Amygdala (tissue), 56 donors: ENCODE measurements at places on chromosomes 13 and 19.

GRCh38 chr13:26502826-26503225 is 54.7 kb upstream of the WASF3 start:
- DNase-seq = no peak

GRCh38 chr19:40650749-40651305 is 39.6 kb downstream of the NUMBL start:
- DNase-seq = no peak

- no peak for DNase-seq
These were observed 133.9 kb downstream of the AKAP11 start for GRCh38 chr13:42405665-42406390.

DNA sequence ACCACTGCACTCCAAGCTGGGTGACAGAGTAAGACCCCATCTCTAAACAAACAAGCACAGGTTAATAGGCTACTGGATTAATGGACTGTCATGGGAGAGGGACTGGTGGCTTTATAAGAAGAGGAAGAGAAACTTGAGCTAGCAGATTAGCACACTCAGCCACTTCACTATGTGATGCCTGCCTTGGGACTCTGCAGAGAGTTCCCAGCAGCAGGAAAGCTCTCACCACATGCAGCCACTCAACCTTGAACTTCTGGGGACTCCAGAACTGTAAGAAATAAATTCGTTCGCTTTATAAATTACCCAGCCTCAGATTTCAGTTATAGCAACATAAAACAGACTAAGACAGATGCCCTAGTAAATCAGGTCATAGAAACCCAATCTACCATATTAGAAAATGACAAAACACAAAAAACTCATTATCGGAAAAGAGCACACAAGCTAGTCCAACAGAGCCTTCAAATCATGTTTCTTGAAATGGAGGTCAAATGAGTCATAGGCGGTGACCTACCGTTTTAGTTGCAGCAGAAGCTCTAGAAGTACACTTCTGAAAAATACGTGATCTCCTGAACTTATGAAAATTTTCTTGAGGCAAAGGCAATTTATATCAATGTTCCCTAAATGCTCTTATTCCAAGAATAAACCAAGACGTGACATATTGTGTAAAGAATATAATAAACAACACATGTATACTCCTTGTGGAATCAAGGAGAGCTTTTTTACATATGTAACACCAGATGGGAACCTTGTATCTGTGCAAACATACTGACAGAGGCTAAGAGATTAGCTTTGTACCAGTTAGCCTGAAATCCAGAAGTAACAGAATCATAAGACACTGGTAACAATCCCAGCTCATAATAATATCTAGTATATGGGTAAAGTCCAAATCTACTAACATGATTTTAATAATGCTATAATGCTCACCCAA is 340.9 kb upstream of the SGCG start:
- DNase-seq = no peak

GRCh38 chr19:58559275-58560006 is 1.0 kb upstream of the UBE2M start:
- no peak for DNase-seq

DNA sequence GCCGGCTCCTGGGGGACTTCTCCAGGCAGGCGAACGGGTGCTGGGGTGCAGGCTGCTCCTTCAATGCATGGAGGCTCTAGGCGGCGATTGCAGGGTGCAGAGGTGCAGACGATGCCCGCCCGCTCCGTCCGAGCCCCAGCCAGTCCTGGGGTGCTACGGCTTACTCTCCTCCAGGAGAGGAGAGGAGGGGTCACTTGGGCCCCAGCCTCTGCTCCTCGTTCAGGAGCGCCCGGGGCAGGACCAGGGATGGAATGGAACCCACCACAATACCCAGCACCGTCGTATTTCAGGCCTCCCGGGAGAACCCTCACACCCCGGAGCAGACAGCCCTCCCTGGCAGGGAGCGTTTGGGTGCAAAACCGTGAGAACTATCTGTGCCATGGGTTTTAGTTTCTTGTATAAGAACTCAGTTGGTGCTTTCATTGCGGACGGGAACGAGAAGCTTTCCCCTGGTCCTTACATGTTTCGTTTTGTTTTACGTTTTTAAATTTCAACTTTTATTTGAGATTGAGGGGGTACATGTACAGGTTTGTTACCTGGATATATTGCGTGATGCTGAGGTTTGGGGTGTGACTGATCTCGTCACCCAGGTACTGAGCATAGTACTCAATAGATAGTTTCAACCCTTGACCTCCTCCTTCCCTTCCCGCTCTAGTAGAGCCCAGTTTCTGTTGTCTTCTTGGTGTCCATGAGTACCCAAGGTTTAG is 46.8 kb downstream of the ARHGEF18 start:
- DNase-seq = no peak

DNA sequence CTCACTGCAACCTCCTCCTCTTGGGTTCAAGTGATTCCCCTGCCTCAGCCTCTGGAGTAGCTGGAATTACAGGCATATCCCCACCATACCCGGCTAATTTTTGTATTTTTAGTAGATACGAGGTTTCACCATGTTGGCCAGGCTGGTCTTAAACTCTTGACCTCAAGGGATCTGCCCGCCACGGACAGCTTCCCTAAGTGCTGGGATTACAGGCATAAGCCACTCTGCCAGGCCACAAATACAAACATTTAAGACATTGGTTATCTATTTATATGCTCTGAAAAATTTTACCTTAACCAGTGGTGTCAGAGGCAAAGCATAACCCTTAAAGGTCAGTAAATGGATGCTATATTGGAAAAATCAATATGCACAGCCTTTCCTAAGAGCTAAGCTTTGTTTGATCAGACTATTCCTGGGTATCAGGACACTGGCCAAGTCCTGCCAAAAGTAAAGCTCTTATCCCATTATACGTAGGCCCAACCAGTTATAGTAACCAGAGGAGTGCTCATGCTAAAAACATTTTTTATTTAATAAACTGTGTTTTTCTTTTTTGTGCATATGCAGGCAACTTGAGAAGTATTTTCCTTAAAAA is 56.4 kb upstream of the STARD13 start:
- no peak for DNase-seq

- DNase-seq = no peak
These were observed 13.3 kb downstream of the KLF2 start for GRCh38 chr19:16337809-16338469.

DNA sequence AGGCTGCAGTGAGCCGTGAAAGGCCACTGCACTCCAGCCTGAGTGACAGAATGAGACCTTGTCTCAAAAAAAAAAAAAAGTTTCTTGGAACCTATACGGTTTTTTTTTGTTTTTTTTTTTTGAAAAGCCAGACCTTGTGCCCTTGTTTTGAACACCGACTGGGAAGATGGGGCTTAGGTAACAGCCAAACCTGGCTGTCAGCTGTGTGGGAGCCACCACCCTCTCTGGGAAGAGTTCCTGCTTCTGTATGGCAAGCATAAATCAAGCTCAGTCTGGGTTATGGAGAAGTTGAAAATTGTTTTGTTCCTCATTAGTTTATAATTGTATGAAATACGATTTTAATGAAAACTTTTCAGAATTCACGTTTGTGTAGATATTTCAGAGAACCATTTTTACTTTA is 39.5 kb downstream of the MPHOSPH8 start:
- no peak for DNase-seq

DNA sequence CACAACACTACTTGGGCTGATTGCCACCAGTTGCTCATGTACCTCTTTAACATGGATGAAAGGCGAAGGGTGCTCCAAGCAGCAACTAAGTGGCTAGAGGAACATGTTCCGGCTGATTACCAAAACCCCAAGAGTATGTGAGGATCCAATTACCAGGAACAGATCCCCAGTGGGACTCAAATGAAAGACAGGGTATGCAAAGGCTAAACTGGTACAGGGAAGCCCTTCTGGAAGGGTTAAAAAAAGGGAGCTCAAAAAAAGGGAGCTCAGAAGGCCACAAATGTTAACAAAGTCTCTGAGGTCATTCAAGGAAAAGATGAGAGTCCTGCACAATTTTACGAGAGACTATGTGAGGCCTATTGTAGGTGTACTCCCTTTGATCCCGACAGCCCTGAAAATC is 604.7 kb downstream of the UQCRFS1 start:
- no peak for DNase-seq

DNA sequence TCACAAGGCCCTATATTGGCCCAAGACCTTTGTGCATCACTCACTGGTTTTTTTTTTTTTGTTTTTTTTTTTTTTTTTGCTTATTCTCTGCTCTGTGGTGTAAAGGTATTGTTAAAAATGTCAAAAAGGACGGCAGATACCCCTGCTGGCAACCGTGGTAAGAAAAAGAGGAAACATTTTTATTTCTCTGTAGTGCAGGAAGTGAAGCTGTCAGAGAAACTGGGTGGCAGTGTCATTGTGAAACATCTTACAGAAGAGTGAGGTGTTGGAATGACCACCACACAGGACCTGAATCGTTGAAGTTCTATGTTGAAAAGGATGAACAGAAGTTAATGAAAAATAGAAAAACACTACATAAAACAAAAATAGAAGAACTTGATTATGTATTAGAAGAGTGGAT is 346.4 kb downstream of the FGF9 start:
- no peak for DNase-seq

GRCh38 chr13:39217471-39217870 is 179.2 kb downstream of the NHLRC3 start:
- no peak for DNase-seq

DNA sequence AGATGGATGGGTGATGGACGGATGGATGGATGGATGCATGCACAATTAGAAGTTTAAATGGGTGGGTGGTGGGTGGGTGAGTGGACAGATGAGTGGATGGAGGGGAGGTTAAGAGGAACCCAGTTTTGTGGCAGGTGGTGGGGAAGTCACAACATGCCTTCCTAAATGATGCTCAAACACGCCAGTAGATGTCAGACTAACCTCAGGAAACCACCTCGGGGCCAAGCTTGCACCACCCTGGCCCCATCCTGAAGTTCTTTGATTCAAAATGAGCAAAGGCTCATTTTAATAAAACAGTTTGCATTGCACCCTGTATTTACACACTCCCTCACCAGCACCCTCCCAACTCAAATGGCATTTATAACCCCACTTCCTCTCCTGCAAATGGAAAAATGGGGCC is 91.4 kb upstream of the CACNA1A start:
- DNase-seq = no peak

DNA sequence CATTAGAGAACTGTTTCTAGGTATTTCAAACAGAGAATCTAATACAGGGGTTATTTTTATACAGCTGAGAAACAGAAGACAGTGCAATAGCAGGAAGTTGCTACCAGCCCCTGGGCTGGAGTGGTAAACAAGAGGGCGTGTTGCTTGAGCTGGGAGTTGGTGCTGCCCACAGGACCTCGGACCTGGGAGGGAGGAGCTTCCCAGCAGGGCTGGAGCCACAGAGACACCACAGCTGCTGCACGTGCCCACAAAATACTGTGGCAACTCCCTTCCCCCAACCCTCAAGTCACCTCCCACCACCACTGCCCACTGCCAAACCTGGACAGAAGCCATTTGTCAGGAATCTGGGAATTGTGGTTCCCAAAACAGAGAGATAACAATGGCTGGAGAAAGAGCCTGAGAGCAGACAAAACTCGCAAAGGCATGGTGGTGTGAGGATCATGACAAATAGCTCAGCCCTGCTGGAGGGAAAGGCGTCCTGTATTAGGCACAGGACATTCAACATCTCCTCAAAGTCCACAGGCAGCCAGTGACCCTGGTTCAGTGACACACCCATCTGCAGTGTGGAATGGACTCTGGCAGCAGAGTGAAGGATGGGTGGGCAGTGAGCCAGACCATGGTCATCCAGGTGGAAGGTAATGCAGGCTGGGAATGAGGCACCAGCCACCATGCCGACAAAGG is 57.2 kb downstream of the SPATA13 start:
- no peak for DNase-seq

DNA sequence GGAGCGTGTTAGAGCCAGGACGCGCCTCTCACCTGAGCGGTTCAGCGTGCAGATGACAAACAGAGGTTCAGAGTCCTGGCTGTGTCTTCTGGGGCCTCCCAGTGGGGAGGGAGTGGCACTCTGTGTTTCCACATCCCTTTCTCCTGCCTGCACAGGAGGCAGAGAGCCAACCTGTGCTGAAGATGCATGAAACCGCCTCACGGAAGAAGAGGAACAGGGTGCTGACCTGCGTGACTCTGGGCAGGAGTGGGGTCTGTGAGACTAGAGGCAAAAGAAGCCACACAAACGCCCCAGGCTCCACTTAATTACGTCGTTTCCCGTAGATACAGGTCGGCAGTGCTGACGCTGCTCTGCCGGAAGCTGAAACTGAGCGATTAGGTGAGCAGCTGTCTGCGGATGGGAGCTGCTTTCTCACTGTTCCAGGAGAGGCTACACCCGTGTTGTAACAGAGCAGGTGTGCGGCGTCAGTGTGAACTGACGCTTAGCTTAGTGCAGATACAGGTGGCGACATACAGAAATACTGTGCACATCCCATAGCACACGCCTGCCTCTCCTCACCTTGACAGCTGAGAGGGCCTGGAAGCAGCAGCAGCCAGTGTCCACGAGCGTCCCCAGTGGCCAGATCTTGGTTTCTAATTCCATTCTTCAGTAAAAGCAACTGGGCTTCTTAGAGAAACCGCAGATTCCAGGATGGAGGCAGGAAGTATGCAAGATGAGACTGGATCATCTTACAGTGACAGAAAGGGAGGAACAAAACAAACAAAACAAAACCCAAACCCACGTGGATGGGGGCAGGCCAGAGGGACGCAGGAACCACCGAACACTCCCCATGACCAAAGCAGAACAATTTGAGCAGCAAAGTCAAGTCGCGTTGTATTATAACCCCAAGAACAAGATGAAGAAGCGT is 37.7 kb upstream of the MCF2L start:
- no peak for DNase-seq

- DNase-seq = no peak
These were observed 864.3 kb downstream of the SLITRK6 start for GRCh38 chr13:84934911-84935310.

- no peak for DNase-seq
These were observed 3.2 kb upstream of the ZNF441 start for GRCh38 chr19:11763611-11764010.

DNA sequence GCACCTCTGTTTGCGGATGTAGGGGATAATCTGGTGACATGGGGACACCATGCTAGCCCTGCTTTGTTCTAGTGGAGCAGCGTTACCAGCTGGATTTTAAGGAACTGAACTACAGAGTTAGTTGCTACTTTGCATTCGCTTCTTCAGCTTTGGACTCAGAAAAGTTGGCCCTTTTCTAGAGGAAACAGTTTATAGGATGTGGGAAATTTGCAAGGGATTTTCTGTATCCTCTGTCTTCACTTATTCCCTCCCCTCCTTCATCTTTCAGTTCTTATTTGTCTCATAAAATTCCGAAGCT is 2.1 kb downstream of the GATAD2A start:
- no peak for DNase-seq
